ENCODE measurements at places on chromosomes 4 and X.

- no peak for DNase-seq
These were observed 34.7 kb downstream of the P2RY10 start for GRCh38 chrX:78979789-78980464.

DNA sequence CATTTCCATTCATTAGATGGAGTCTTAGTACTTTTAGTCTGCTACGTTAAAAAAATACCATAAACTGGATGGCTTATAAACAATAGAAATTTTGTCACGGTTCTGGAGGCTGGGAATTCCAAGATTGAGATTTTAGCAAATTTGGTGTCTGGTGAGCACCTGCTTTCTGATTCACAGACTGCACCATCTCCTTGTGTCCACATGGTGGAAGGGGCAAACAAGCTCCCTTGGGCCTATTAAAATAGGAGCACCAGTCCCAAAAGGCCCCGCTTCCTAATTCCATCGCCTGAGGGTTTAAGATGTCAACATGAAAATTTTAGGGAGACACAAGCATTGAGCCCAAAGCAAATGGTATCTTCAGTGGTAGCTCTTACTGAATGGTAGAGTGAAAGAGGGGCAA, 120.5 kb upstream of the MAP9 start:
- DNase-seq: no peak

- no peak for DNase-seq
These were observed 456.6 kb downstream of the IL15 start for GRCh38 chr4:142092941-142093340.

DNA sequence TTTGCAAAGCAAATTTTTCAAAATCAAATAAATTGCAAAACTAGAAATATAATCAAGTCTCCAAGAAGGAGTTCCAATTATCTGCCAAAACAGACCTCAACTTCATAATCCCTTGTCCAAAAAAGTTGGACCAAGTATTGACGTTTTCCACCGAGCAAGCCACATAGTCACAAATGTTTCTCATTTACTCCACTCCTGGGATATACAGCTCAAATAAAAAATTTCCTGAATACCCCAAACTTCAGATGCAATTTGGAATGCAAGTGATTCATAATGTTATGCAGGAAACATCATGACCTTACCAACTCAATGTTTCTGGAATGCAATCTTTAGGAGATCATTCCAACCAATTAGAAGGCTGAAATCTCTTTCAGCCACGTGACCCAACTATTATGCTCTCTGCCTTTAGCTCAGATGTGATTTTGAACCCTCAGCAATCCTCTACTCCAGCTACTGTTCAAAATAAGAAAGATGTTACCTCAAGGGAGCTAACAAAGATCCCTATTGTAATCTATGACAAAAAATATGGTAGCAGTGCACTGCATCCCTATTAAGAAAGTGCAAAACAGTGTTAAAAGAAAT, 72.4 kb downstream of the PRDM5 start:
- no peak for DNase-seq

DNA sequence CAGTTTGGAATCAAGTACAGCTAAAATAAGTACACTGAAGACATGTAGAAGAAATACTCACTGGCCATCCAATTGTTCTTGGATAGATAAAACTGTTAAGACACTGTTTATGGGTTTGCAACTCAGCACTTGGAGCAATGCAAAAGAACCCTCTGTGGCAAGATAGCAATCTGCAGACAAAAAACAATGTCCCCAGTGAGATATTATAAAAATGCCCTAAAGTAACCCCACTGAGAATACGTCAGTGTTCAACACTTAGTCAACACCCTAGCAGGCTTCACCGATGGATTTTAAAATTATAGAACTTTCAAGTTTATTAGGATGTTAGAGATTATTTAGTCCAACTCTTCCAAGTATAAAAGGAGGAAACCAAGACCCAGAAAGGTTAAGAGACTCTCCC, 47.5 kb upstream of the NDP start:
- no peak for DNase-seq

DNA sequence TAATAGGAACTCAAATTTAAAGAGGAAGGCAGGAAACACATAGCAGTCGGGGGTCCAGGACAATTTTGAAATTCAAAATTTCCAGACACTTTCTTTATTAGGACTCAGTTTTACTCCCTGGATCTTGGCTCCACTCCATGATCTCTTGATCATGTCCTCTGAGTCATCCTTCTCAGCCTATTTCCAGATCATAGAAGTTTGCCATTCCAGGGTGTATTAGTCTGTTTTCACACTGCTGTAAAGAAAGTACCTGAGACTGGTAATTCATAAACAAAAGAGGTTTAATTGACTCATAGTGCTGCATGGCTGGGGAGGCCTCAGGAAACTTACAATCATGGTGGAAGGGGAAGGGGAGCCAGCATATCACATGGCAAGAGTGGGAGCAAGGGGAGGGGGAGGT, 564.7 kb upstream of the ACTRT1 start:
- no peak for DNase-seq

DNA sequence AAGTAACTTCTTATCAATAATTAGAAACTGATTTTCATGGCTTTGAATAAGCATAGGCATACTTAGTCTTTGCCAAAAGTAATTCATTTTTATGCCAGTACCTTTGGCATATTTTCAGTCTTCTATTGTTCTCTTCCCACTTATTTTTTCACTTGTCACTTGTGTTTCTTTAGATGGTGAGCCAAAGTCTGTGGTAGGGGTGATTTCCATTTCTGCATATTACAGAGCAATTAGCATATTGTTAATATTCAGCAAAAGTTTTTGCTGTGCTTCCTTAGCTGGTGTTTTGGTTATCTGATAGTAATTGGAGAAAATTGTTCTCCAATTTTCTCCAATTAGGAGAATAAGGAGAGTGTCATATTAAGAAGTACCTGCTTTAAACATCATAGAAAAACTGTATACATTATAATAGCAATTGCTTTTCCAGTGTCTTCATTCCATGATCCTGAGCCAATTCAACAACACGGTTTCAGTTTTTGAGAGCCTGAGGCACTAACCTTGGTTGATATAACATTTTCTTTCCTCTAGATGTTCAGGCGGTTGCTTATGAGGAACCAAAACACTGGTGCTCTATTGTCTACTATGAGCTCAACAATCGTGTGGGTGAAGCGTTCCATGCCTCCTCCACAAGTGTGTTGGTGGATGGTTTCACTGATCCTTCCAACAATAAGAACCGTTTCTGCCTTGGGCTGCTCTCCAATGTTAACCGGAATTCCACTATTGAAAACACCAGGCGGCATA, 64.7 kb downstream of the SMAD1 start:
- DNase-seq: no peak

DNA sequence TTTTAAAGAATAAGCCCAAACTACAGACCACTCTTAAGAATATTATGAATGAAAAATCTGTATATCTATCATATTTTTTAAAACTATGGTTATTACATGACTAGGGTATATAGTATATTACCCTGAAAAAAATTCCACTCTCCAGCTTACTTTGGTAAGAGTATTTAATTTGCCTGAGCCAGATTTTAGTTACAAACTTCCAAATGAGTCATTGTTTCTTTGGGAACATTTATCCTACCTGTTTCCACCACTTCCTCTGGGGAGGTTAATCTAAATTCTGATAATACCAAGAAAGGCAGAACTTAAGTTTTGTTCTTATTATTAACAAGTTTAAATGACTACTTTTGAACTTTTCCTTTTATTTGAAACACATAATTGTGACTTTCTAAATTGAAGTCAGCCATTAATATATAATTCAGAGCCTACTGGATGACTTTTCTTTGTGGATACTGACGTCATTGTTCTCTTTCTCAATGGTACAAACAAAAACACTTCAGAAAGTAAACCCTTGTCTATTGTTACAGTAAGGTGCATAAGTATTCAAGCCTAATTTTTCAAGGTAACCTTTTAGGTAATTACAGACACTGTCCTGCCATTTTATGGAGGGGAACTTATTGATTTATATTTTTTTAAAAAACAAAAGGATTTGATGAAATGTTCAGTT, 135.6 kb upstream of the TLL1 start:
- no peak for DNase-seq
